ENCODE measurements at places on chromosomes 6 and 20.
A peak's percentile ranks its signal among the peaks of the same experiment; 100 is the strongest.

- no peak for DNase-seq
Observed at GRCh38 chr6:28696167-28696566, 170.5 kb downstream of the GPX5 start.

GRCh38 chr6:25617997-25618396 is 34.0 kb upstream of the SCGN start:
- DNase-seq: no peak

GRCh38 chr6:63792736-63793464 is 157.3 kb downstream of the PHF3 start:
- no peak for DNase-seq

DNA sequence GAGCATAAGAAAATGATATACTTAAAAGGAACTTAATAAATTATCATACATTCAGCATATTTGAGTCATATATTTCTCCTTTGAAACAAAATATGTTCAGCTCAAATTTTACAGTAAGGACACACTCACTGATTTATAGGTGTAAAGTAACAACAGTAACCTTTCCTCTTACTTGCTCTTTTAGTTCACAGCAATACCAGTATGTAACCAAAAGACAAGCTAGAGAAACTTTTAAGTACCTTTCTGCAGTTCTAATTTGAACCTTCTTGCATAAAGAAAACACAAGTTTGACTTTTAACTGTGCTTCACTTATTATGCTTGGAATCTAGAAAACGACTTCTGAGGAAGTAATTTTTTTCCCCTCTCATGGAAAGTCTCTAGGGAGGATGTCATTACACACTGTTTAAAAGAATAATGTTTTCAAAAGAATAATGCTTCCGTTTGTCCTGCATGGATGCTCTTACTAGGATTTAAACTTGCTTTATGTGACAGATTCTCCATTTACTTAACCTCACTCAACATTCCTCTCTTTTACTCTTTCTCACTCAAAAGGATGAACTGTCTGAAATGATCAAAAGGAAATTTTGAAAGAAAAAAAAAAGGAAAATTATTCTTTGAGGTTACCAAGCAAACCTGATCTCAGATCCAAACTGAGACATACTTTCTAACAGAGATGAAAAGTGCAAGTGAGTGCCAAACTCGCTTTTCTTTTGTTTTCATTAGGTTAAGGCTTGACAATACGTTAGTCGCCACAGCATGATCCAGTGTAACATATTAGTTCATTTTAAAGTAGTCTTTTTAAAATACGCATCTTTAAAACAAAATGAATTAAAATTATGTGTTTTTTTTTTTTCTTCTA is 22.4 kb upstream of the CALHM6 start:
- no peak for DNase-seq

- DNase-seq: no peak
Observed at GRCh38 chr6:28215425-28215824, 9.7 kb upstream of the ZSCAN9 start.

- no peak for DNase-seq
Observed at GRCh38 chr6:169959136-169960002, 207.9 kb downstream of the ERMARD start.

- no peak for DNase-seq
Observed at GRCh38 chr20:46365487-46366220, 40.8 kb downstream of the ELMO2 start.

GRCh38 chr6:82597201-82597600 is 233.6 kb downstream of the TPBG start:
- DNase-seq: no peak

- no peak for DNase-seq
Observed at GRCh38 chr6:11368760-11369159, 136.3 kb upstream of the NEDD9 start.

DNA sequence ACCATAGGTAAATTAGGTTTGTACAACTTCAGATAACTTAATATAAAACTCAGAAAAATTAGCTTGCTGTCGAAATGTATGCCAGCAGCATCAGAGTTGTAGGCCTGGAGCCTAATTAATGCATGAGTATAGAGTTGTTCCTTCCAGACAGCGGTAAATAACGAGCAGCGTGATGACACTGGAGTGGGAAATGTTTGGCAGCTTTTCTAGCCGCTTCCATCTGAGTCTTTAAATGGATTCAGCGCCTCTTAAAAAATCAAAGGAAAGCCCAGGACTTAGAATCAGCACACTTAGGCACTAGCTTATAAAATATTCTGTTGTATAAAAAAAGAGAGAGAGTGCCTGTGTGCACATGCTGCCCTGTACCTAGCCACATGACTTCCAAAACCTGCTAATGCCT is 43.7 kb upstream of the SYNJ2 start:
- DNase-seq: no peak

GRCh38 chr6:12250383-12250770 is 39.8 kb upstream of the EDN1 start:
- DNase-seq: no peak

- no peak for DNase-seq
Observed at GRCh38 chr20:50629670-50630045, 61.7 kb downstream of the RIPOR3 start.

- DNase-seq: no peak
Observed at GRCh38 chr6:36444470-36444869, 1.7 kb downstream of the KCTD20 start.

DNA sequence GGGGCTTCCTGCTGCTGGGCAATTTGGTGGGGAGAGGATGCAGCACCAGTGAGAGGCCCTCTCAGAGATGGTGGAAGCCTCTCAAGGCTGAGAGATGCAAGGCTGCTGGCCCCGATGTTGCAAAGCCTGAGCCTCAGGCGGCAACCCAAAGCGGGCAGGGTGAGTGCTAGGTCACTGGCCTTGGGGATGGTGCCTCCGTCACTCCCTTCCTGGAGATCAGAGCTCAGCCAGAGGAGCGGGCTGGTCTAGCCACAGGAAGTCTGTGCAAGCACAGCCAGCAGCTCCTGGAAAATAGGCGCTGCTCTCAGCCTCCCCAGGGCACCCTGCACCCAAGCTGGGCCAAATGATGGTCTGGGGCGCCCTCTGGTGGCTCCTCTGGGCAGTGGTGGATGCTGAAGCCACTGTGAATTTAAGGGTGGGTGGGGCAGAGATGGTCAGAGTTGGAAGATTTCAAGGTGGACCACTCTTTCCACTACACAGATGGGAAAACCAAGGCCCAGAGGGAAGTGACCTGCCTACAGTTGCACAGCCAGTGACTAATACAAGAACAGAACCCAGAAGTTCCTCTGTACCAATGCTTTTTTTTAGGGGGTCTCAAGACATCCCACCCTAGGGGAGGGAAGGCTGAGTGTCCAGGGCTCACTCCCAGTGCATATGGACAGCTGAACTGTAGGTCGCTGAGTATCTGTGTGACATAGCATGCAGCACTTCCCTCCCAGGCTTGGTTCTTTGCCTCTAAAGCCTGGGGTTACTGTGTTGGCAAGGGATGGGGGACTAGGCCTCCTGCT is 20.8 kb downstream of the C20orf203 start:
- DNase-seq: peak; percentile 87

- no peak for DNase-seq
Observed at GRCh38 chr6:9511157-9511556, 903.7 kb downstream of the TFAP2A start.

- DNase-seq: no peak
Observed at GRCh38 chr20:23396950-23397627, 24.2 kb downstream of the NAPB start.

DNA sequence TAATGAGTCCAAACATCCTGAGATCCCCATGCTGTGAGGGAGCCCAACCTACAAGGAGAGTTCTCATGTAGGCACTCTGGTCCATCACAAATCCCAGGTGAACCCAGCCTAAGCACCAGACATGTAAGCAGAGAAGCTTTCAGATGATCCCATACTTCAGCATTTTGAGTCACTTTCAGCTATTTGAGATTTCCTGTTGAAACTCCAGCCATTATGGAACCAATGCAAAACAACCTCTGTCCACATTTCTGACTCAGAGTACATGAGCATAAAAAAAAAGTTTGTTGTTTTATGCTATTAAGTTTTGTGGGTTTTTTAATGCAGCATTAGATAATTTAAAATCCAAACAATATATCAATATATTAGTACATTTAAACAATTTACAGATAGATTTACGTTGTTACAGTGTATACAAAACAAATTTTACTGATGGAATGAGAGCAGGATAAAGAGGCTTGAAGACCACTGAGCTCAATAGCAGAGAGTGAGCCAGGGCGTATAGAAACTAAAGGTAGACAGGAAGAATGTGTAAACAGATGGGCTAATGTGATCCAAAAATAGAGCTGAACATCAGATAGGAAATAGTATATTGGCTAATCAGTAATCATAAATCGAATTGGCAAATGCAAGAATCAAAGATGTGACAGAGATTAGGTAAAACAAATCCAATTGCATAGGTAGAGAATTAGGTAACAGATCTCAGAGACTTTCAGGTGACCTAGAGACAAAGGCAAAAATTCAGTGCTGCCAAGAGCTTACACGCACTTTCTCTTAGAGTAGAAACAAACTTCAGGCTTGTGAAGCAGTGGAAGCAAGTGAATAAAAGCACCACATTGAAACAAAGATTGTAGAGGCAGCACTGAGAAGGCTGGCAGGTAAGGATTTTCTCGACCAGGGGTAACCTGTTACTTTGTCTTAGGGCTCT is 36.2 kb upstream of the PLCB1 start:
- no peak for DNase-seq

GRCh38 chr20:13995841-13996240 is 525 bp downstream of the MACROD2 start:
- peak; percentile 14 for DNase-seq

GRCh38 chr6:4133941-4134838 is 1.2 kb downstream of the ECI2 start:
- DNase-seq: no peak

DNA sequence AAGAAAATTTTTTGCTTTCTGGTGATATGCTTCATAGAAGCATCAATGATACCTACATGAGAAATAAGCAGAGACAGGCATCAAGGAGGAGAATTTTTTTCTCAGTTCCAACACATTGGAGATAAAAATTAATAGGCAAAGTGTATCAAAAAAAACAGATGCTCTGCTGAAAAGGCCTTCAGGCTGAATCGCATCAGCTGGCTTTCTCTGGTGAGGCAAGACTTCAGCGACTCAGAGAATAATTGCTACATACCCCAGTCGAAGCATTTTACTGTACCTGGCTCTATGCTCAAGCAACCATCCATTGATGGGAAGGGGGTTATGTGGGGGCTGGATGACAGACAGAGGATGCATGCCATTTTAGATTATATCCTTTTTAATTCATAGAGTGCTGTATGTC is 415.1 kb downstream of the TFAP2A start:
- DNase-seq: no peak

- no peak for DNase-seq
Observed at GRCh38 chr20:35954907-35955251, 577 bp upstream of the SCAND1 start.

- DNase-seq: no peak
Observed at GRCh38 chr6:22896696-22897095, 327.3 kb downstream of the HDGFL1 start.

DNA sequence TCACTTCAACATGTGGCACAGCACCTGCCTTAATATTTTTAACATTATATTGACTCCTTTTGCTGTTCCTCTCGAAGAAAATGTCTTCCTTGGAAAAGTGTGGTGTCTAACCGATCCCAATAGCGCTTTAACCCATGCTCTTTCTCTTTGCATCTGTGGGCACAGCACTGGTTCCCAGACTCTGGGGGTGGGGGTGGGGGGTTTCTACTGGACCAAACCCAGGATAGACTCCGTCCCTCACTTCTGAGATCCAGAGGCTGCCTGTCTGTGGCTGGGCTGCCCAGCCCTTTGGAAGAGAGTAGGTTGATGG is 3.9 kb upstream of the ZNF292 start:
- DNase-seq: no peak

GRCh38 chr6:37759221-37760144 is 60.0 kb upstream of the ZFAND3 start:
- DNase-seq: no peak

DNA sequence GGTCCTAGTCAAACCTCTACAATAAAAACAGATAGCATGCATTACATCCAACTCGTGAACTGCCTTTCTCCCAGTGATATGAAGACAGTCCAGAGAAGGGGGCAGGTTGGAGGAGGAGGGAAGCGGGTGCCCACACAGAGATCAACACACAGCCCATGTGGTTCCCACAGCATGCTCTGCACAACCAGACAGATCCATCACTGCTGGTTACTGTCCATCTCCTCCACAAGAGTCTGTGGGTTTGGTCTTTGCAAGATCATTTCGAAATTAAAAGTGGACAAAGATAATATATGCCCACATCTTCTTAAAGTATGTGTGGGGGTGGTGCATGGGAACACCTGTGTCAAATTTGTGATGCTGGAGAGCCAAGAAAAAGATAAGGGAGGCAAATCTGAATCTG is 215.5 kb downstream of the GMDS start:
- no peak for DNase-seq

- no peak for DNase-seq
Observed at GRCh38 chr20:36684747-36685146, 38.8 kb upstream of the SLA2 start.

- no peak for DNase-seq
Observed at GRCh38 chr6:7445885-7446461, 56.4 kb downstream of the RIOK1 start.

GRCh38 chr6:89410788-89411144 is 1.3 kb downstream of the RRAGD start:
- no peak for DNase-seq

GRCh38 chr20:55269913-55270312 is 735.4 kb downstream of the CBLN4 start:
- DNase-seq: no peak

GRCh38 chr6:39812853-39813533 is 20.8 kb downstream of the DAAM2 start:
- DNase-seq: no peak

DNA sequence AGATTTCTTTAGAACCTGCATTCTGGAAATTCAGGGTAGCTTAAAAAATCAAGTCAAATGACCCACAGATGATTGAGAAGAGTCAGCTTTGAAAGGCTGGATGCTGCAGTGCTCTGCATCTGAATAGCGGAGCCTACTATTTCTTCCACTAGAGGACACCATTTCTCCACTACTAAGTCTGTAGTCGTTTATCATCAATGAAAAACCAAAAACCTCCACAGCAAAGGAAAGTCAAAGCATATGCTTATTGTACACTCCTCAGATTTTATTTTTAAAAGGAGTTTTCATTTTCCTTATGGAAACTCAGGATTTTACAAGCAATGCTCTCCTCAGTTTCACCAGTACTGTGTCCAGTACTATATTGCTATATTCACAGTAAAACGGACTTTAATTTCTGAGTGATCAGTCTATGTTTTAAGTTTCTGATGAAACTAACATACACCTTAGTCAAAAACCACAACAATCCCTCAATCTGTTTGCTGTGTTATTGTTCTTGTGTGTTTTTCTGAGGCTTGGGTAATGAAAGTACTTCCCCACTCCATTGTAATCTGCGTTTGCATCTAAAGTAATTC is 50.5 kb upstream of the ENPP5 start:
- DNase-seq: no peak

- no peak for DNase-seq
Observed at GRCh38 chr6:163159689-163160088, 254.8 kb upstream of the QKI start.

DNA sequence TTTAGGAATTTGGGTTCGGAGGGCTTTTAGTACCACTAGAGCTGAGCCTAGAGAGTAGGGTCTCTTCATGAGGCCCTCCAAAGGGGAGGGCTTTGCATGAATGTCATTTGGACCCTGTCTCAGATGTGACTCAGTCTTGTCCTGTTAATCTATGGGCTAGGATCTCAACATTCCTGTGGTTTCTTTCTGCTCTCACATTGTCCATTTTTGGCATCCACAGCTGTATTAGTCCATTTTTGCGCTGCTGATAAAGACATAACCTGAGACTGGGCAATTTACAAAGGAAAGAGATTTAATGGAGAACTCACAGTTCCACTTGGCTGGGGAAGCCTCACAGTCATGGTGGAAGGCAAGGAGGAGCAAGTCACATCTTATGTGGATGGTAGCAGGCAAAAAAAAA is 61.0 kb downstream of the CRYBG1 start:
- no peak for DNase-seq

Measured in mucosa of gallbladder (tissue), 1 donor.